ENCODE measurements at places on chromosomes 2 and 18. TPM values are rescaled to one million over a fixed set of nuclear protein-coding genes. Genes with fewer than 3 reads are reported as not detected.

CROCC2 gene
- total RNA-seq: not detected

PIEZO2 gene
- total RNA-seq: 56.4 TPM

PROKR1 gene
- total RNA-seq: not detected

ACADL gene
- not detected for total RNA-seq

SERPINB3 gene
- total RNA-seq: not detected

AGXT gene
- total RNA-seq: not detected

KCNE4 gene
- not detected for total RNA-seq

DQX1 gene
- total RNA-seq: 0.09 TPM

ZSWIM2 gene
- total RNA-seq: not detected

SULT1C4 gene
- total RNA-seq: 9.3 TPM

VWC2L gene
- not detected for total RNA-seq

HOXD13 gene
- not detected for total RNA-seq

PSMA8 gene
- total RNA-seq: not detected

CCBE1 gene
- 1.5 TPM for total RNA-seq

HOXD8 gene
- total RNA-seq: 4.1 TPM

CASP10 gene
- 21.8 TPM for total RNA-seq

CD8B2 gene
- not detected for total RNA-seq

RNF125 gene
- total RNA-seq: 0.09 TPM

UGT1A5 gene
- total RNA-seq: not detected
